ENCODE measurements at places on chromosomes 4 and X.

- no peak for DNase-seq
These were observed at the start of gene RAB33A for GRCh38 chrX:130171446-130172126. Gene RAB33A, plus strand, starts transcription at chrX:130171962. Its CDS starts 101 bp downstream, at chrX:130172063.

DNA sequence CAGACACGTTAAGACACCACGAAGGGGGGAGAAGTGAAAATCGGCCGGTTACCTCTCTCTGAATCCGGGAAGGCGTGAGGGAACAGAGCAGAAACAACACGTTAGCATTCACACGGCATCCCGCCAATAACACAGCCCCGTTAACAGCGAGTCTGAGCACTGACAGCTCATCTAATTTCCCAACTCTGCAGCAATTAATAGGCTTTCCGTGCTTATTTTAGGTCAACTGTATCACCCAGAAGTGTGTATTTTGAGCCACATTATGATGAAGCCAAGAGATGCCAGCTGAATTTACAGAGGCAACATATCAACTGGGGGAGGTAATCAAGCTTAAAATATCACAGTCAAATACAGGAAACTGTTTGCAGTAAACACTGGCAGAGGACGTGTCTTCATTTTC lies 92.6 kb downstream of the NSUN7 start:
- no peak for DNase-seq

DNA sequence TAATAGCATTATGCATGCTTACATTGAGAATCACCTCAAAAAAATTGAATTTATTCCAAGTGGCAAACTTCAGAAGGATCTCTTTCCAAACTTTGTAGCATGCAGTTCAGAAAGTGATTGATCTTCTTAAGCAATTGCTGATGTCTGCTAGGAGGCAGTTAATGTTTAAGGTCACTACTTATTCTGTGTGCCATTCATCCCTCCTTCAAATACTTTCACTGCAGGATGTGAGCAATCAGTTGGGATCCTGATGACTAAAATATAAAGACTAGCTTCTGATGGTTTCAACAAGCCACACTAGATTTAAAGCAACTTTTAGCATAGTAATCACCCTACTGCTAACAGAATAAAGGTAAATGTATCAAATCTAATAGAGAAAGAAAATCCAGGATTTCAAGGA lies 414.1 kb downstream of the ADGRL3 start:
- no peak for DNase-seq

- no peak for DNase-seq
These were observed 79.0 kb upstream of the TRAM1L1 start for GRCh38 chr4:117164338-117164737.

DNA sequence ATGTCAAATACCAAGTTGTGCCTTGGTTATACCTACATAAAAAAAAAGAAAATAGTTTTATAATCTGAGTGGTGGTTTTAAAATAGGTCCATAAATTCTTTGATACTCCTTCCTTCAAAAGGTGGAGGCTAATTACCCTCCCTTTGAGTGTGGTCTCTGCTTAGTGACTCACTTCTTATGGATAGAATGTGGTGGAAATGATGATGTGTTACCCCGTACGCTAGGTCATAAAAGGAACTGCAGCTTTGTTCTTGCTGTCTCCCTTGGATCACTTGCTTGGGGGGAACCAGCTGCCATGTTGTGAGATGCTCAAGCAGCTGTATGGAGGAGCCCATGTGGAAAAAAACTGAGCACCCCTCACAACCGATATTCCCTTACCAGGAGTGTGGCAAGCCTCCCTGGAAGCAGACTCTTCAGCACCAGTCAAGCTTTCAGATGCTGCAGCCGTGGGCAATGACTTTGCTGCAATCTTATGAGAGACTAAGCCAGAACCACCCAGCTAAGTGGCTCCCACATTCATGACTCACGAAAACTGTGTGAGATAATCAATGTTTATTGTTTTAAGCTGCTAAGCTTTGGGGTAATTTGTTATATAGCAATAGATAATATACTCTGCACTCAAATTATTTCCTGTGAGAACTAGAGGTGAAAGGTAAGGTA lies 195.0 kb upstream of the GATB start:
- DNase-seq: no peak
